ENCODE measurements at places on chromosomes 7 and 10. TPM values are rescaled to one million over a fixed set of nuclear protein-coding genes. Genes with fewer than 3 reads are reported as not detected.

The NUPR2 gene
- 2.1 TPM for total RNA-seq

- no peaks in the 10 kb centered on the region for H3K36me3 ChIP-seq
- no peaks in the 10 kb centered on the region for H3K27me3 ChIP-seq
- DNase-seq: no peak
- no peak overlapping the region for H3K27ac ChIP-seq
These were observed 85.6 kb upstream of the PDCD4 start for GRCh38 chr10:110786172-110786571.

The KMT2C gene
- 71.5 TPM for total RNA-seq

DNA sequence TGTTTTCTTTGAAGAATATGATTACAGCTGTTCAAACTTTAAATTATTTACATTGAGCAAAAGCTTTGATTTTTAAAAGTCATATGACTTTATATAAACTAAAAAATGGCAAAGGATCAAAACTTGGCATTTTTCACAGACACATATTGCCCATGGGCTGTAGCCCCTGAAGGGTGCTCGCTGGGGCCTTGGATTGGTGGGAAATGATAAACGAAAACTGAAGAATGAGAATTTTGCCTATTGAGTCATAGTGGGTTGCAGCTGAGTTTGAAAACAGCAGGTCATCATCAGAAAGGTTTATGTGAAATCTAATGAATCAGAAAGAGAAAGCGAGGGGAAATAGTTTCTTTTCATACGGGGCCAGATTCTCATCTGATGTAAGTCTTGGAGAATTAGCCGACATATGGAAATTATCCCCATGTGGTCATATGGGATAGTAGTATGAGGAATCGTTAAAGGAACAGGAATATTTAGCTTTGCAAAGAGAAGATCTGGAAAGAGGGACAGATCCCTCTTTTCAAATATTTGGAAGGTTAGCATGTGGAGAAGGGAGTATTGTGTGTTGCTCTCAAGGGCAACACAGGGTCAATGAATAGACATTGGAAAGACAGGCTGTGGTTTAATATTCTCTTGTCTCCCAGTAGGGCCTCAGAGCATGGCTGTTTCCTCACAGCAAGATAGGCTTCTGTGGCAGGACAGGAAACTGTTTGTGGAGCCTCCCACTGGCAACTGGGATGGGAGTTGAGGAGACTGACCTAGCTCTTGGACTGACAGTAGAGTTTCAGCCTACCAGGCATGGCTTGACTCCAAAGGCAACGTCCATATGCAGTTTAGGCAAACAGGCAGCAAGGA lies 119.0 kb downstream of the FZD1 start:
- H3K4me3 ChIP-seq: no peak overlapping the region
- no peaks in the 10 kb centered on the region for H3K36me3 ChIP-seq
- no peaks in the 10 kb centered on the region for H3K4me1 ChIP-seq
- H3K27ac ChIP-seq: no peak overlapping the region
- no peaks in the 10 kb centered on the region for H3K27me3 ChIP-seq
- DNase-seq: no peak

DNA sequence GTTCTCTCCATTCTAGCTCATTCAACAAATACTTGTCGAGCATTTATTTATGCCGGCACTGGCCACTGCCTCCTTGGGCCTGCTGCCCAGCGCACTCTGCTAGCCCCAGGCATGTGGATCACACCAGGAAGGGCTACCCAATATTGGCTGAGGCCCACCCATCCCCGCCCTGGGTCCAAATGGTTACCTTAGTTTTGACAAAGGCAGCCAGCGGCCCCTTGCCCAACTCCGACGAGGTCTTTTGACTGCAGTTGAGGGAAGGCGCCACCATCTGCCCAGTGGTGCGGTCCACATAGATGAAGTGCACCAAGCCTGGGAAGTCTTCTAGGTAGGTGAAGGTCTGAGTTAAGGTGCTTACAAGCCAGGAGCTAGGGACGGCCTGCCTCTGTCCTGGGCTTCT lies 7.2 kb upstream of the PYROXD2 start:
- no peak overlapping the region for H3K27ac ChIP-seq
- DNase-seq: no peak
- H3K27me3 ChIP-seq: no peaks in the 10 kb centered on the region
- H3K36me3 ChIP-seq: no peaks in the 10 kb centered on the region
- H3K4me3 ChIP-seq: no peak overlapping the region

DNA sequence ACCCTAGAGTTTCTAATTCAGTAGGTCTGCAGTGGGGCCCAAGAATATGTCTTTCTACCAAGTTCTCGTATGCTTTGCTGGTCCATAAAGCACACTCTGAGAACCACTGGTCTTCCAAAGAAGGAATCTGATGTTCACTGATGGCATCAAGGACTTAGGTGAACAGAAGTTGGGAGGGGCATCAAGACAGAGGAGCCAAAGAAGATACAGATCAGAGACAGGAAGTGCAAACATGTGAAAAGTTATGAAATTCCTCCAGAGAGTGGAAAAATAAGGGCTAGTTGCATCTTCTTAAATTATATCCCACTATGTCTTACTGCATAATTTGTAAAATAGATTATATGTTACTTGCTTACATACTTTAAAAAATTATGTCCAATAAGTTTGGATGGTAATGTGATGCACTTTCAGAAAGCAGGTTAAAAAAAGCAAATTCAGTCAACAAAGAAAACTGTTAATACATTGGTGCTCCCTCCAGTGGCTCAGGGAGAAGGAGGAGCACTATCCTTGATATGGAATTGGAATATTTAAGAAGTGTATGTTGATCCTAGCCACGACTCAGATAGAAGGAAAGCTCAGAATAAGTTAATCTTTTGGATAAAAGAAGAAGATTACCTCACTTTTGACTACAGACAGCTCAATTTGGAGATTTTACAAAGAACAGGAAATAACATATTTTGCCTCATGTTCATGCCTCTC lies 35.8 kb downstream of the CREB3L2 start:
- no peak overlapping the region for H3K4me3 ChIP-seq
- H3K36me3 ChIP-seq: no peaks in the 10 kb centered on the region
- H3K27ac ChIP-seq: no peak overlapping the region
- DNase-seq: no peak

The RNF133 gene
- 17.1 TPM for total RNA-seq

The NUDT5 gene
- total RNA-seq: 20.8 TPM

DNA sequence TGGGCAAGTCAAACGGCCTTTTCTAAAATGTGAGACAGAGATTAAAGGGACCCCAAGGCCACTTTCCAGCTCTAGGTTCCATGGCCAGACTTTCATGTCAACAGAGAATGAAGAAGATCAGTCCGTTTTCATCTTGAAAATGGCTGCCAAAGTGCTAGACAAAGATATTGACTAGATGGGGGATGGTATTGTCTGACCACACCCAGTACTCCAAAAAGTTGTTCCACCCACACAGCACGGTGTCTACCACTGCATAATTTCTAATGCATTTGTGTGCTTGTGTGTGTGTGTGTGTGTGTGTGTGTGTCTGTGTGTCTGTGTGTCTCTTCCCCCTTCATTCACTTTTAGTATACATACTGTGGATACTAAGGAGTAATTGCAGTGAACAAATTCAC lies 1.3 kb downstream of the COL1A2 start:
- peaks cover 10% of the 10 kb centered on the region for H3K4me1 ChIP-seq
- DNase-seq: no peak
- H3K27ac ChIP-seq: no peak overlapping the region
- H3K4me3 ChIP-seq: no peak overlapping the region
- no peaks in the 10 kb centered on the region for H3K36me3 ChIP-seq
- H3K27me3 ChIP-seq: no peaks in the 10 kb centered on the region

- H3K27ac ChIP-seq: no peak overlapping the region
- H3K4me1 ChIP-seq: peaks cover 14% of the 10 kb centered on the region
- H3K4me3 ChIP-seq: no peak overlapping the region
- DNase-seq: no peak
These were observed 292.0 kb upstream of the AOAH start for GRCh38 chr7:37016064-37016878.

The OR9A2 gene
- not detected for total RNA-seq

DNA sequence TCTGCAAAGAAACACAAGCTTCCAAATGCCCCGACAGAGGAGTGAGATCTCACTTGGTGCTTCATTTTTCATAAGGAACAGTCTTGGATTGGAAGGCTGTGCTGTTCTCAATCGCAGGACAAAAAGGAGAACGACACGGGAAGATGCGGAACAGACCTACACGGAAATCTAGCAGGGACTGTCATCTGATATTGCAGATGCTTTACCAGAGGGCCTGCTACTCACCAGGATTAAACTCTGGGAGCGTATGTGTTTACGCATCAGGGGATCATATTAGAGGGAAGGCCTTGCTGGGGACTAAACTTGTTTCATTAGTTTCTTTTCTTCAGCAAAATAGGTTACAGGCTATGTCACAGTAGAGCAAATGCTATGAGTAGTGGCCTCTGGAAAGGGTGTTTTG lies 82.8 kb upstream of the EEPD1 start:
- no peak overlapping the region for H3K27ac ChIP-seq
- DNase-seq: no peak
- no peaks in the 10 kb centered on the region for H3K36me3 ChIP-seq
- peaks cover 15% of the 10 kb centered on the region for H3K4me1 ChIP-seq

DNA sequence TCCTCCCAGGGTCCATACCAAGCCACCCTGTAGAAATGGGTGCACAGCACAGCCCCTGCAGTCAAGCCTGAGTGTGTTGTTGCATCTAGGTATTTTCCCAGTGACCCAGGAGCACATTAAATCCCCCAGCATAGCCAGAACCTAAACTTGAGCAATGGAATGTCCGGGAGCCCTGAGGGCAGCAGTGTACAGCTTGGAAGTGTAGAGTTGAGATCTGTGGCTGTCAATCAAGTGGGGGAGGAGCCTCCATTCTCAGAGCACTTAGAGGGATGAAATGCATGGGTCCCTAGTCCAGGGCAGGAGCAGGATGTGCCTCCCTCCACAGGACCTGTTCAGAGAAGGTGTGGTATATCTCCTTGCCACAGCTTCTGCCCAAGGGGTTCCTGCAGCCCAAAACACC lies 885.1 kb downstream of the CCSER2 start:
- no peaks in the 10 kb centered on the region for H3K36me3 ChIP-seq
- DNase-seq: no peak
- H3K4me3 ChIP-seq: no peak overlapping the region

DNA sequence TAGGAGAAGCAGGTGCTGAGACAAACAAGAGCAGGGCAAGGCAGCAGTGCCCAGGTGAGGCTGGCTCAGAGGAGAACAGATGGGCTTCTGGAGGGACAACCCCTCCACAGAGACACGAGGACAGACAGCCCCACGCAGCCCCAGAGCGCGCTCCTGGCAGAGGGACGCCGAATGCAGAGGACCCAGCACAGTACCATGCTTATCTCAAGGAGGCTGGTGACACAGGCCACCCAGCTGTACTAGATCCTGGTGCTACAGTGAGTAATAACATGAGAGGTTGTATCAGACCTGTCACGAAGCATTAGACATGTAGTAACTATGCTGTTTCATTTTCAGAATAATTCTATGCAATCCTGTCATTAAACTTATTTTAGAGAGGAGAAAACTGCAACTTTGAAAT lies 60.4 kb upstream of the NCAPG2 start:
- no peak for DNase-seq
- H3K36me3 ChIP-seq: peaks cover 5% of the 10 kb centered on the region
- H3K27me3 ChIP-seq: no peaks in the 10 kb centered on the region
- no peaks in the 10 kb centered on the region for H3K4me1 ChIP-seq
- no peak overlapping the region for H3K27ac ChIP-seq

GRCh38 chr10:113425541-113425951 lies 127.3 kb upstream of the HABP2 start:
- H3K27me3 ChIP-seq: no peaks in the 10 kb centered on the region
- no peak overlapping the region for H3K4me3 ChIP-seq
- DNase-seq: peak; percentile 38

DNA sequence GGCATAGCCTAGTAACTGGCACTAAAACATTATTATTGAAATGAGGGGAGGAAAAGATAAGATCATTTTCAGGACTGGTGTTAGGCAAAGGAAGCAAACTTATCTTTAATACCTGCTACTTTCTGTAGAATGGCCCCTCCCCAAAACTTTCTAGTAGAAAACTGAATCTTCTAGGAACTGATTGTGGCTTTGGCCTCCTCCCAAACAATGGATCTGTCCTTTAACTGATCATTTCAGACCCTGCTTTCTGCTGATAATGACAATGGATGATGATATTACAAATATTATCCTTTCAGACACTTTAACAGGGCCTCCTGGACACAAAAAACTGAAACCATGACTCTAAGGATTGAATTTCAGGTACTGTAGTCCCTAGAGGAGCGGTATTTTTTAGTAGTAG lies 55.1 kb downstream of the EZH2 start:
- no peak overlapping the region for H3K4me3 ChIP-seq
- H3K27me3 ChIP-seq: no peaks in the 10 kb centered on the region
- no peak for DNase-seq
- no peaks in the 10 kb centered on the region for H3K36me3 ChIP-seq
- no peak overlapping the region for H3K27ac ChIP-seq

- peaks cover 8% of the 10 kb centered on the region for H3K4me1 ChIP-seq
- H3K27ac ChIP-seq: no peak within 1 kb of the TSS
- peaks cover 11% of the 10 kb centered on the region for H3K27me3 ChIP-seq
- no peak for DNase-seq
These were observed at the start of gene NEUROD6 for GRCh38 chr7:31340603-31341002. Gene NEUROD6, minus strand, starts transcription at chr7:31340726. Its CDS starts 1,458 bp downstream, at chr7:31339268.

- peaks cover 8% of the 10 kb centered on the region for H3K4me1 ChIP-seq
- no peaks in the 10 kb centered on the region for H3K36me3 ChIP-seq
- H3K27me3 ChIP-seq: no peaks in the 10 kb centered on the region
These were observed 12.2 kb downstream of the VSIR start for GRCh38 chr10:71761105-71761511.

The GPR22 gene
- total RNA-seq: not detected

DNA sequence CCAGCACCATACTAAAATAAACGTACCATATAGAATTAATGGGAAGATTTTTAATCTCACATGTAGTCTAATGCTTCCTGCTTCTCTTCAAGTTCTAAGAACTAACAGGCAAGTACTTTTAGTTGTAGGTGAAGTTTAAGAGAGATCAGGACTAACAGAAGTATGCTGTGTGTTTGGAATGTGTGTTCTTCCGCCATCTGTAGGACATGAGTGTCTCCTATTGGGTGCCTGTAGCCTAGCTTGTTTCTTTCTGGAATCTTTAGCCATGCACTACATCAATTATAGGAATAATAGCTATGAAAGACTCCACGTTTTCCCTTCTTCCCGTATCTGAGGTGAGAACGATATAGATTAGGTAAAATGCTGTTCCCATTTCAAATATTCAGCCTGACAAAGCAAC lies 140.2 kb upstream of the AHR start:
- no peaks in the 10 kb centered on the region for H3K36me3 ChIP-seq
- H3K27ac ChIP-seq: no peak overlapping the region
- no peak overlapping the region for H3K4me3 ChIP-seq
- H3K4me1 ChIP-seq: no peaks in the 10 kb centered on the region
- no peak for DNase-seq
- no peaks in the 10 kb centered on the region for H3K27me3 ChIP-seq

The POLR2J2 gene
- total RNA-seq: 12.5 TPM

Data from body of pancreas (tissue), 4 donors.